ENCODE measurements at places on chromosomes 7 and 10.

GRCh38 chr7:951881-952547, 2.5 kb downstream of the ADAP1 start:
- no peak for DNase-seq

DNA sequence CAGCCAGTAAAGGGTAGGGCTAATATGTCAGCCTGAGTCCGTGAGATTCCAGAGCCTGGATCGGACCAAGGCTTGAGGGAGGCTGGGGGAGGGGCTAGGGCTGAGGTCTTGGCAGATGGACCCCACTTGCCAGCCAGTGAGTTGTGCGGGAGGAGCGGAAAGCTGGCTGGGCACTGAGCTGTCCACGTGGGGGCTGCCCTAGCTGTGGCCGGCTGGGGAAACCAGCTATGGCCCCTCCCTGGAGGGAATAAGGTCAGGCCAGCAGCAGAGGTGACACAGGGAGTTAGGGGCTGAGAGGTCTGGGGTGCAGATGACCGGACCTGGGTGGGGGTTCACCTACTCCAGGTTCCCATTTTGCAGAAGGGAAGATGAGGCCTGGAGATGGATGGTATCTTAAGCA, 77.3 kb downstream of the UNCX start:
- DNase-seq = no peak

- no peak for DNase-seq
Observed at GRCh38 chr10:14481752-14482151, 151.0 kb upstream of the FRMD4A start.

DNA sequence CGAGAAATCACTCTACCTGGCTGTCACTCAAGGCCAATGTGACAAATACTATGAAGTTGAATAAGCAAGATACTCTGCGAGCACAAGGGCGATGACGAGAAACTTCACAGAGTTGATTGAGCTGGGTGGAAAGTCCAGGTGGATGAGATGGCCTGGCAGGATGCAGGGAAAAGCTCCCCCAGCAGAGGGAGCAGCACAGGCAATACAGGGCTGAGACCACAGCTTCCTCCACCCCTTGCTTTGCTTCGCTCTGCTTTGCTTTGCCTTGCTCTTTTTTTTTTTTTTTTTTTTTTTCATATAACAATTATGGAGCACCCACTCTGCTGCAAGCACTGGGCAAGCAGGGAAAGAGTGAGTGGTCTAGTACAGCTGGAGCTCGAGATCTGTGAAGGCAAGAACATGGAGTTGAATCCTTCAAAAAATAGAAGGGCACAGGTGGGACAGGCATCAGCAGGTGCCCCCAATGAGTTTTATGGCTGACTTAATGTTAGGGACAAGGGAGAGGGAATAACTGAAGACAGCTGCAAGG, 88.3 kb downstream of the CABCOCO1 start:
- DNase-seq = peak; percentile 69

DNA sequence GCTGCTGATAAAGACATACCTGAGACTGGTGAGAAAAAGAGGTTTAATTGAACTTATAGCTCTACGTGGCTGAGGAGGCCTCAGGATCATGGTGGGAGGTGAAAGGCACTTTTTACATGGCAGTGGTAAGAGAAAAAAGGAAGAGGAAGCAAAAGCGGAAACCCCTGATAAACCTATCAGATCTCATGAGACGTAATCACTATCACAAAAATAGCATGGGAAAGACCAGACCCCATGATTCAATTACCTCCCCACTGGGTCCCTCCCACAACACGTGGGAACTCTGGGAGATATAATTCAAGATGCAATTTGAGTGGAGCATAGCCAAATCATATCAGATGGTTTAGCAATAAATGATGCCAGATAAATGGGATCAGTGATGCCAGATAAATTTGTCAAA, 892.0 kb upstream of the CELF2 start:
- no peak for DNase-seq

Data from activated naive CD8-positive, alpha-beta T cell treated with anti-CD3 and anti-CD28 coated beads for 36 hours (primary cell).